ENCODE measurements at places on chromosomes 11 and 22.
A peak's percentile ranks its signal among the peaks of the same experiment; 100 is the strongest.

- no peak for DNase-seq
Measured at GRCh38 chr11:18191376-18191775, 18.7 kb downstream of the MRGPRX4 start.

GRCh38 chr11:57638005-57638781 lies 11.5 kb downstream of the YPEL4 start:
- DNase-seq = peak; percentile 70

GRCh38 chr11:125978181-125978716 lies 32.4 kb downstream of the VSIG10L2 start:
- DNase-seq = no peak

DNA sequence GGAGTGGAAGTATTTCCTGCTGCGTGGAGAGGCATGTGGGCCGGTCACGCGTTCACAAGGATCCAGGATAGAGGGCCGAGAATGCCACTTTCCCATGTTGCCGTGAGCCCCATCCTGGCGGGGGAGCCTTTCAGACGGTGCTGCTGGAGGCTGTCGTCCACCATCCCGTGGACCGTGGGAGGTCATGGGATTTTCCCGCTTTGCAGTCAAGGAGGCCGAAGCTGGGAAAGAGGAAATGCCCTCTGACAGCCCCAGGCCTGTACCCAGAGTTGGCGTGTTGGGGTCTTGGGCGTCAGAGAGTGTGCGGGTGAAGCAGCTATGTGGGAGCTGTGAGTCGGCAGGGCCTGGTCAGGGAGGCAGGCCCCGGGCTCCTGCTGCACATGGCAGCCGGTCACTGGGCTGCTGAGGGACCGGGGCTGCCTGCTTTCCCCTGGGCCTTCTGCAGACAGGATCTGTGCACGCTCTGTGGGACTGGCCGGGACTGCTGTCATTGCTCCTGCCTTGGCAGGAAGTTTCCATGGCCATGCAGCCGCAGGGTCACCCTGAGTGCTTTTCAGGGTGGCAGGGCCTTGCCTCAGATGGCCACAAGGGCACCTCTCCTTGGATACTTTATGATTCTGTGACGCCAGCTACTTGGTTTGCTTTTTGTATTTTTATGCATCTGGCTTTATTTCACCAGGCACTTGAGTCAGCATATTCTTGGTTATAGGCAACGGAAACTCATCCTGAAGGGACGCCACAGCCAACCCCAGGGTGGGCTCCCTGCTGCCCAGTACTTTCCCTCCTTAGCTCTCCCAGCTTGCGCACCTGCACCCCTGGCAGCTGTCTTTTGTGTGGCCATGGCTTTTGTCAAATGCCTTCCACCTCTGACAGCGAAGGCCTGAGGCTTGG lies 52.4 kb downstream of the AP2A2 start:
- no peak for DNase-seq

DNA sequence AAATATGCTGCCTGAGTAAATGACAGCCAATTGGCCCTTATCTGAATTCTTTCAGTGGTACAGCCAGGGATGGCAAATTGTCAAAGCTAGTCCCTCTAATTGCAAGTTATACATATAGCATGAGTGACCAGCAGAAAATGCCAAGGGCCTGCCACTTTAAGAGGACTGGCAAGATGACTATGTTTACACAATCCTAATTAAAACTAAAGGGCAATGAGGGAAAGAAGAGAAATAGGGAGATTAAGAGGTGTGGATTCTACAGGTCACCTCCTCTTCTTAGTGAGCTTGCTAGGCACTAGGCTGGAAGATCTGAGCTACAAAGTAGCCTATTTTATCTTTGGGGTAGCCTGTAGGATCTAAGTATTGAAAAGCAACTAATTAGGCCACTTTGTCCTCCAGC lies 13.5 kb downstream of the NUMA1 start:
- DNase-seq = no peak

GRCh38 chr22:31360029-31360428 lies 13.9 kb upstream of the PATZ1 start:
- no peak for DNase-seq

DNA sequence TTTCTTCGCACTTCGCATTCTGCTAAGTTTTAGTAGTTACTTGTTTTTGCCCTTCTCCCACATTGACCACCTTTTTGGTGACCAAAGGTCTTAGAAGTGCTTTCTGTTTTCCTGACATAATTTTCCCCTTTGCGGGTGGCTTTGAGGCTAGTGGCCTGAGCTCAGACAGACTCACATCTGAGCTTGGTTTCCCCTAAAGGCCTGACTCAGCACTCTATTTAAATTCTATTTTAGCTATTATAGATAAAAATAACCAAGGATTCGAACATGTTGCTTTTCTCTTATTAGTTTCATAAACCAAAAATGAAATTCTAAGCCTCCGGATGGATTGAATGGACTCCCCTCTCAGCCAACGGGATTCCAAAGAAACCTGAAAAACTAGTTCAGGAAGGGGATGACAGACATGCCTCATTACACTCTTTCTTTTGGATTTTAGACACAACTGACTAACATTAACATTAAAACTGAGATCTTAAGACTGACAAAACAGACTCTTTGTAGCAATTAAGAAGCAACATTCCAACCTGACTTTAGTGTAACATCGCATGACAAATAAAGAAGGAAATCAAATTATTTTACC lies 258.5 kb downstream of the LUZP2 start:
- DNase-seq = no peak
